Urinary bladder (tissue), 4 donors: ENCODE measurements at places on chromosomes 11 and 22. TPM values are rescaled to one million over a fixed set of nuclear protein-coding genes. Genes with fewer than 3 reads are reported as not detected.

- no peak for DNase-seq
Measured at GRCh38 chr11:113248702-113249490, 65.5 kb upstream of the TTC12 start.

DNA sequence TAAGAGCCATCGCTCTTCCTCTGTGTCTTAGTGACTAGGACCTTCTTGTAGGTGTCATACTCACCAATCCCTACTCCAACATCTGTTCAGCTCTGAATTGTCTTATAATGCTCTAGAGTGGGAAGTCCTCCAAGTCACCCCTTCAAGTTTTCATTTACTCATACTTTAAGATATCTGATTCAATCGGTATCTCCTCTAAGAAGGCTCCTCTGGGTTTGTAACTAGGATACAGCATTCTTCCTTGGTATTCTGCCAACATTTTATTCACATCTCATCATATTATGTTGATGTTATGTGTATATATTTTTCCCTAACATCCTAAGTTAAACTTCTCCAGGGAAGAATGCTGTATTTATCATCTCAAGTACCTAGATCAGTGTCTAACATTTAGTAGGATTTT lies 662.1 kb downstream of the NTM start:
- no peak for DNase-seq

DNA sequence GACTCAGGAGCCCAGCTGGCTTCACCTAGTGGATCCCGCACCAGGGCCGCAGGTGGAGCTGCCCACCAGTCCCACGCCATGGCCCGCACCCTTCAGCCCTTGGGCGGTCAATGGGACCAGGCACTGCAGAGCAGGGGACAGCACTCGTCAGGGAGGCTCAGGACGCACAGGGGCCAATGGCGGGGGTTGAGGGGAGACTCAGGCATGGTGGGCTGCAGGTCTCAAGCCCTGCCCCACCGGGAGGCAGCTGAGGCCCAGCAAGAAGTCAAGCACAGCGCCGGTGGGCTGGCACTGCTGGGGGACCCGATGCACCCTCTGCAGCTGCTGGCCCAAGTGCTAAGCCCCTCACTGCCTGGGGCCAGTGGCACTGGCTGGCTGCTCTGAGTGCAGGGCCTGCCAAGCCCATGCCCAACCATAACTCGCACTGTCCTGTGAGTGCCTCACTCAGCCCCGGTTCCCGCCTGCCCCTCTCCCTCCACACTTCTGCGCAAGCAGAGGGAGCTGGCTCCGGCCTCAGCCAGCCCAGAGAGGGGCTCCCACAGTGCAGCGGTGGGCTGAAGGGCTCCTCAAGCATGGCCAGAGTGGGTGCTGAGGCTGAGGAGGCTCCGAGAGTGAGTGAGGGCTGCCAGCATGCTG lies 111.7 kb upstream of the PGR start:
- no peak for DNase-seq

The TRIM66 gene
- total RNA-seq: 7.8 TPM

The NCF4 gene
- total RNA-seq: 9.7 TPM

The LMNTD2 gene
- total RNA-seq: 0.37 TPM

The KRTAP5-1 gene
- not detected for total RNA-seq

The TSSK2 gene
- not detected for total RNA-seq

The ARRB1 gene
- total RNA-seq: 34.5 TPM
